ENCODE measurements at places on chromosomes 1 and 21.
A peak's percentile ranks its signal among the peaks of the same experiment; 100 is the strongest.

GRCh38 chr1:205772607-205773032 lies 2.7 kb downstream of the RAB29 start:
- H3K27me3 ChIP-seq, result no peaks in the 10 kb centered on the region
- peaks cover 9% of the 10 kb centered on the region for H3K4me1 ChIP-seq
- DNase-seq, result no peak
- no peak overlapping the region for H3K27ac ChIP-seq
- no peak overlapping the region for H3K4me3 ChIP-seq

- no peaks in the 10 kb centered on the region for H3K36me3 ChIP-seq
- peaks cover 5% of the 10 kb centered on the region for H3K27me3 ChIP-seq
- H3K4me3 ChIP-seq, result no peak overlapping the region
Observed at GRCh38 chr1:19661721-19662228, 2.9 kb upstream of the HTR6 start.

DNA sequence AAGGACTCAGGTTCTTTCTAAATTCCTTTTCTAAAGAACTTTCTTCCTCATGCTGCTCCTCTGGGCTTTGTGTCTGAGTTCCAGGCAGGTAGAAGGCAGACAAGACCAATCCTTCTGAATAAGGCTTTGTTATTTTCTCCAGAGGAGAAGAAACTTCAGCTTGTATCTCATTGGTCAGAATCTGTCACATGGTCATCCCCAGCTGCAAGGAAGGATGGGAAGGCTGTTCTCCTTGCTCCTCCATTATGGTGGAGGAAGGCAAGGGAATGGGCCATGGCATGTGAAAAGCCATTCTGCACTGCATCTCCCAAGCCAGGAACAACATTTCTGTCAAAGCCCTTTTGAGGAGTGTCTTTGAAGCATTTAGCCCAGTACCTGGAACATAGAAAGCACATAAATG lies 50.6 kb upstream of the NTPCR start:
- H3K27me3 ChIP-seq, result peaks cover 2% of the 10 kb centered on the region
- no peaks in the 10 kb centered on the region for H3K4me1 ChIP-seq
- no peak overlapping the region for H3K27ac ChIP-seq
- H3K36me3 ChIP-seq, result no peaks in the 10 kb centered on the region
- no peak overlapping the region for H3K4me3 ChIP-seq

GRCh38 chr1:206812471-206812870 lies 40.2 kb upstream of the IL10 start:
- no peaks in the 10 kb centered on the region for H3K36me3 ChIP-seq
- H3K27me3 ChIP-seq, result peaks cover 2% of the 10 kb centered on the region
- H3K4me3 ChIP-seq, result no peak overlapping the region

GRCh38 chr1:21042929-21043605 lies 133.6 kb downstream of the EIF4G3 start:
- no peaks in the 10 kb centered on the region for H3K36me3 ChIP-seq
- no peak overlapping the region for H3K27ac ChIP-seq
- H3K4me1 ChIP-seq, result peaks cover 2% of the 10 kb centered on the region
- no peak for DNase-seq
- no peak overlapping the region for H3K4me3 ChIP-seq
- H3K27me3 ChIP-seq, result no peaks in the 10 kb centered on the region

- H3K36me3 ChIP-seq, result no peaks in the 10 kb centered on the region
- DNase-seq, result no peak
- H3K27me3 ChIP-seq, result no peaks in the 10 kb centered on the region
- H3K4me3 ChIP-seq, result no peak overlapping the region
- H3K4me1 ChIP-seq, result peaks cover 42% of the 10 kb centered on the region
Observed at GRCh38 chr1:201711811-201712210, 117.1 kb upstream of the IPO9 start.

DNA sequence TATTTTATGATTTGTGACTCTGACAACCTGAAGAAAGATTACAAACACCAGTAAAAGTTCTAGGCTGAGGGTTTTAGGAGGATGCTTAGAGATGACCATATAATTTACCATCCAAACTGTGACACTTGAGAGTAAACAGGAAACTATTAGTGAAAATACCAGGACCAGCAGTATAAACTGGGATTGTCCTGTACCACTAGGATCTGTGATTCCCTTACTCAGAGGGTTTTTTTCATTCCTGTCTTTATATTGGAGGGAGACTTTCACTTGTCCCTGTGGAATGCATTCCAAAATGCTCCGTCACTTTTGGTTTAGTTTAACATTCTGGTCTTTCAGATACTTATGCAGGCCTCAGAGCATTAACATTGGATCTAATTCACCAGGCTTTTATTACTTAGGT lies 482.9 kb downstream of the PTBP2 start:
- H3K4me1 ChIP-seq, result no peaks in the 10 kb centered on the region
- no peak overlapping the region for H3K27ac ChIP-seq
- H3K36me3 ChIP-seq, result no peaks in the 10 kb centered on the region
- no peak for DNase-seq

- DNase-seq, result peak; percentile 66
- no peaks in the 10 kb centered on the region for H3K27me3 ChIP-seq
- H3K4me1 ChIP-seq, result peaks cover 3% of the 10 kb centered on the region
- peak overlapping the region; percentile 64 for H3K4me3 ChIP-seq
- no peaks in the 10 kb centered on the region for H3K36me3 ChIP-seq
Observed at GRCh38 chr1:24847995-24848881, 81.8 kb downstream of the RUNX3 start.

DNA sequence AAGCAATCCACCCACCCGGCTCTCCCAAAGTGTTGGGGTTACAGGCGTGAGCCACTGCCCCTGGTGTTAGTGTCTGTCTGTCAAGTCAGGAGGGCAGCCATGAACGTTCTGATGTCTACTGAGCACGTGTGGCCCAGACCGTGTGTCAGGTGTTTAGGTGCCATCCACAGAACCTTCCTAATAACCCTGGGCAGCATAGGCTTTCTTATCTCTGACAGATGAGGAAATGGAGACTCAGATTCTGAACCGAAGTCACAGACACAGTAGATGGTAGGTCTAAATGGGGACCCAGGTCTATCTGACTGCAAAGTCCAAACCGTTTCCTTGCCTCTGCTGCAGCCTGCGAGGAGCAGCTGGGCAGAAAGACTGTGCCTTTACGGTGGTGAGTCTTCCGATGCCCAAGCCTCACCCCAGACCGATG lies 622 bp upstream of the IL6R start:
- peak overlapping the region; percentile 68 for H3K27ac ChIP-seq
- H3K36me3 ChIP-seq, result no peaks in the 10 kb centered on the region
- DNase-seq, result no peak
- H3K4me3 ChIP-seq, result peak overlapping the region; percentile 73

- no peaks in the 10 kb centered on the region for H3K27me3 ChIP-seq
- DNase-seq, result no peak
- H3K27ac ChIP-seq, result no peak overlapping the region
Observed at GRCh38 chr1:153768316-153769181, 6.7 kb upstream of the SLC27A3 start.

GRCh38 chr1:4033713-4034112 lies 133.6 kb upstream of the C1orf174 start:
- H3K4me3 ChIP-seq, result no peak overlapping the region
- H3K27ac ChIP-seq, result no peak overlapping the region
- no peaks in the 10 kb centered on the region for H3K4me1 ChIP-seq
- DNase-seq, result no peak

DNA sequence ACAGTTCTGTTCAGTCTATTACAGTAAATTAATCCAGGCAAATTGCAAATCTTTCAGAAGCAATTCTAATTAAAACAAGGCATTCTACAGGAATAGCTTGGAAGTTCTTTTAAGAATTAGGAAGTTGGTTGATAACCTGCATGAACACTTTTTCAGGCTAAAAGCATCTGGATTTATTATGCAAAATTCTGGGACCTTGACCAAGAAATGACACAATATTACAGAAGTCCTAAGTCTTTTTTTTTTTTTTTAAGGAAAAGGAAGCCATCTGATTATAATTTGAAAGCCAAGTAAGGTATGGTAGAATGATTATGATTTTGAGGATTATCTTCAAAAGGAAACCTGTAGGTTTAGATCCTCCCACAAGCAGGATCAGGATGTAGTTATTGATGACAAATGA lies 74.7 kb upstream of the KCNK2 start:
- H3K4me3 ChIP-seq, result no peak overlapping the region
- H3K27me3 ChIP-seq, result no peaks in the 10 kb centered on the region
- H3K36me3 ChIP-seq, result no peaks in the 10 kb centered on the region
- no peaks in the 10 kb centered on the region for H3K4me1 ChIP-seq
- no peak overlapping the region for H3K27ac ChIP-seq

GRCh38 chr1:23149114-23149513 lies 19.5 kb downstream of the LUZP1 start:
- H3K27ac ChIP-seq, result no peak overlapping the region
- DNase-seq, result no peak
- no peaks in the 10 kb centered on the region for H3K36me3 ChIP-seq
- no peak overlapping the region for H3K4me3 ChIP-seq
- peaks cover 11% of the 10 kb centered on the region for H3K4me1 ChIP-seq

GRCh38 chr1:85818371-85818770 lies 110.1 kb upstream of the ZNHIT6 start:
- no peak overlapping the region for H3K27ac ChIP-seq
- H3K4me1 ChIP-seq, result no peaks in the 10 kb centered on the region
- peak; percentile 79 for DNase-seq
- H3K4me3 ChIP-seq, result no peak overlapping the region
- no peaks in the 10 kb centered on the region for H3K36me3 ChIP-seq

- no peaks in the 10 kb centered on the region for H3K4me1 ChIP-seq
- no peak for DNase-seq
- H3K36me3 ChIP-seq, result no peaks in the 10 kb centered on the region
Observed at GRCh38 chr1:202694314-202694713, 15.9 kb downstream of the SYT2 start.

GRCh38 chr1:36715797-36716196 lies 233.1 kb upstream of the CSF3R start:
- H3K27ac ChIP-seq, result no peak overlapping the region
- H3K4me1 ChIP-seq, result no peaks in the 10 kb centered on the region
- peaks cover 21% of the 10 kb centered on the region for H3K27me3 ChIP-seq
- no peak overlapping the region for H3K4me3 ChIP-seq
- no peaks in the 10 kb centered on the region for H3K36me3 ChIP-seq
- DNase-seq, result no peak

DNA sequence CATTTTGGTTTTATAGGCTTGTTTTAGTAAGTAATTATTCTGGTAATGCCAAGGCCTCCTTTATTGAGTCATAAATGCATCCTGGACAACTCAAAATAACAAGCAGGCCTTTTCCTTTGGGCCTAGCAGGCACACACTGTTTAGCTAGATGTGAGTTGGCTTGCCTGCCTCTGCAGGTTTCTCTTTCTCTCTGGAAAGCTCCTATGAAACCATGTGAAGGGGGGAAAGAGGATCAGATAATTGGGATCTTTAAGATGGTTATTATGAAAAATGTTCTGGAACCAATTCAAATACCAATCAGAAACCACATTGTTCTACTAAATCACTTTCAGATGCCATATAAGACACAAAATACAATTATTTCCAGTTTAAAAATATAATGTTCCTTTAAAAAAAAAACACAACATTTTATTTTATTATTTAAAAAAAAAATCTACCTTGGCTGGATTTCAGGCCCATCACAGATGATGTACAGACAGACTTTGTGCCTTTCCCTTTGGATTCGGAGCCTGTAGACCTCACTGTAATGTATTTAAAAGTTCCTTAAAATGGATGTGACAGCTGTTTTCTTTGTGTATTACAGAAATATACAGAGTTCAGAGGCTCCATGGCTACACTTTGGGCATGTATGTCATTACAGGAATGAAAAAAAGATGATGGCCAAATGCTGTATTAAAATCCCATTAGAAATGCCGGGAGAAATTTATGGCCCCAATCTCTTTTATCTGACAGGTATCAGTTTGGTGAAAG lies 80.2 kb downstream of the NTMT2 start:
- H3K4me1 ChIP-seq, result no peaks in the 10 kb centered on the region
- H3K36me3 ChIP-seq, result no peaks in the 10 kb centered on the region
- no peak overlapping the region for H3K27ac ChIP-seq
- no peaks in the 10 kb centered on the region for H3K27me3 ChIP-seq

DNA sequence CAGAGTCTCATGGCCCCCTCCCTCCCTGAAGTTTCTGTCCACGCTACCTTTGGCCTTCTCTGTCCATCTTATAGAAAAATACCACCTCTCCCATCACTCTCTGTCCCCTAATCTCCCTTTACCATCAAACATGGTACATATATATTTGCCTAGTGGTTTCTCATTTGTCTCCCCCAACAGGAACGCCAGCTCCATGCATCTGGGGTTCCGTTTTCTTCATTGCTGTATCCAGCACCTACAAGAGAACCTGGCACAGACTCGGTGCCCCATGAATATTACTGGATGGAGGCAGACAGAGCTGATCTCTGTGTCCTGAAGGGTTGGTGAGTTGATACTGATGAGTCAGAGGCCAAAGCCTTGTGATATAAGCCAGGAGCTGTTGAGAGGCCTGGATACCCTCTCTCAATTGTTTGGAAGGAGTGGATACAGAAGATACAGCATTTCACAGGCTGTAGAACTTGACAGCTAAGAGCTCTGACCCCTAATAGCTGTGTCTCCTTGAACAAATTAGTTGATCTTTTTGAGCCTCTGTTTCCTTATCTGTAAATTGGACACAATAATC lies 21.9 kb downstream of the HEYL start:
- no peaks in the 10 kb centered on the region for H3K36me3 ChIP-seq
- H3K27ac ChIP-seq, result no peak overlapping the region
- no peak for DNase-seq
- H3K27me3 ChIP-seq, result no peaks in the 10 kb centered on the region
- no peaks in the 10 kb centered on the region for H3K4me1 ChIP-seq

GRCh38 chr1:178706432-178706831 lies 18.6 kb upstream of the RALGPS2 start:
- H3K27me3 ChIP-seq, result peaks cover 3% of the 10 kb centered on the region
- no peaks in the 10 kb centered on the region for H3K36me3 ChIP-seq
- no peaks in the 10 kb centered on the region for H3K4me1 ChIP-seq
- no peak overlapping the region for H3K27ac ChIP-seq

DNA sequence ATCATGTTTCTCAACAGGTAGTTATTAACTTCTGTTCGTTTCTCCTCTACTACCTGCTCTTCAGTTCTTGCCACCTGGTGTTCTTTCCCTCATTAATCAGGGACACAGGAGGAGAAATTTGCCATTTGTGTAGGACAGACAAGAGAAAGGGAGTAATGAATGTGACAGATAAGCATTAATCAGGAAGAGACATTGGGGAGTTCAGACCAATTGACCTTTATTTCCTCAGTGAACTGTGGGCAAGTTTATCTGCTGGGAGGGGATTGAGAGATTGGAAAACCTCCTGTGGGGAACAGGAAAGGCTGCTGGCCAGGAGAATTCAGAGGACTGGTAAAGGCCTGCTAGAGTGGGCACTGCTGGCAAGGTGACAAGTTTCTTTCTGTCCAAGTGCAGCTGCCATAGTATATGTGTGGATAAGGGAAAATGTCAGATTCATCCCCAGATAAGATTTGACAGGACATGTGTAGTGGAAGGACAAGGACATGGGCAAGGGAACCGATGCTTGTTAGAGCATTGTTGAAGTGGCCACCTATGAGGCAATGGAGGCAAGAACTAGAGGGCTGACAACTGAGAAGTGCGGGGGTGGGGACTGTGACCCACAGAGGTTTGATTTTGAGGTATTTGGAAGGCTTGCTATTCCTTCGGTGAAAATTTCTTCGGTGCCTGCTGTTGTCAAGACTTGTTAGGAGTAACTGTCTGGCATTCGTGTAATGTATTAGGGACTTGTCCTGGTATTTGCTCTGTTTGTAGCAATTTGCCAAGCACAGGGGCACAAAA lies 12.6 kb downstream of the SZT2 start:
- no peaks in the 10 kb centered on the region for H3K36me3 ChIP-seq
- H3K27me3 ChIP-seq, result no peaks in the 10 kb centered on the region
- H3K27ac ChIP-seq, result no peak overlapping the region
- no peak for DNase-seq

Data from Panc1 (cell line).